ENCODE measurements at places on chromosomes 1 and 21.

- no peak for DNase-seq
Observed at GRCh38 chr1:46467183-46467504, 22.5 kb upstream of the DMBX1 start.

GRCh38 chr1:186207391-186208085 lies 167.5 kb downstream of the TPR start:
- no peak for DNase-seq

DNA sequence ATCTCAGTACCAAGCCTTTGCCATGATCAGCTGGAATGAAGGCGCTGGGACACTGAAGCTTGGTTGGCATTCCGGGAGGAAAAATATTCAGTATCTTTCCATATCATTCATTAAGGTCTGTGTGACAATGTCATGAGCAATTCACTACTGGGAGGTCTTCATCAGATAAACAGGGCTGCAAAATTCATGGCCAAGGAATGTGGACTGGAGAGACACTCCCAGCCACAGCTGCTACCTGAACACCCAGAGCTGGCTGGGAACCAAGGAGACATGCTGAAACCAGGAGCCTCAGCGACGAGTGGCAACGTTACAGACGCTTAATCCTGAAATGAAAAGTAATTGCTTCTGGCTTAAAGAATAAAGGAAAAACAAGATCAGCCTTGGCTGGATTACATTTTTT lies 30.6 kb upstream of the DDAH1 start:
- DNase-seq: no peak

DNA sequence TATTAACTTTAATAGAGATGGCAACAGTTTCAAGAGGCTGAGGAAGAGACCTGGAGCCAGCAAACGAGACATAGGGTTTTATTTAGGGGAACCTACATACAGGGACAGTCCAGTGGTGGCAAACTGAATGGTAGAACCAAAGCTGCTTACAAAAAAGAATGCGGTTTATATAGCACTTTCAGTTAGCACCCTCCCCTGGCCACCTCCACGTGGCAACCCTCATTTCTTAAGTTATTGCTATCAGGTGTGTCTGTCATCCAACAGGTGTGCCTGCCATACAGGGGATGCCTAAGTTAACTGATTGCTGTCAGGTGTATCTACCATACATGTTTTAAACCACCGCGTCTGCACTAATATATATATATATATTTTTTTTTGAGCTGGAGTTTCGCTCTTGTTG lies 129.2 kb upstream of the DUSP10 start:
- no peak for DNase-seq

- DNase-seq: no peak
Observed at GRCh38 chr1:116833718-116834117, 76.0 kb upstream of the PTGFRN start.

GRCh38 chr1:156618853-156619581 lies at the start of gene HAPLN2:
Gene HAPLN2 (plus strand): TSS chr1:156619415. CDS start chr1:156623491, 4,076 bp downstream.
- DNase-seq: no peak

DNA sequence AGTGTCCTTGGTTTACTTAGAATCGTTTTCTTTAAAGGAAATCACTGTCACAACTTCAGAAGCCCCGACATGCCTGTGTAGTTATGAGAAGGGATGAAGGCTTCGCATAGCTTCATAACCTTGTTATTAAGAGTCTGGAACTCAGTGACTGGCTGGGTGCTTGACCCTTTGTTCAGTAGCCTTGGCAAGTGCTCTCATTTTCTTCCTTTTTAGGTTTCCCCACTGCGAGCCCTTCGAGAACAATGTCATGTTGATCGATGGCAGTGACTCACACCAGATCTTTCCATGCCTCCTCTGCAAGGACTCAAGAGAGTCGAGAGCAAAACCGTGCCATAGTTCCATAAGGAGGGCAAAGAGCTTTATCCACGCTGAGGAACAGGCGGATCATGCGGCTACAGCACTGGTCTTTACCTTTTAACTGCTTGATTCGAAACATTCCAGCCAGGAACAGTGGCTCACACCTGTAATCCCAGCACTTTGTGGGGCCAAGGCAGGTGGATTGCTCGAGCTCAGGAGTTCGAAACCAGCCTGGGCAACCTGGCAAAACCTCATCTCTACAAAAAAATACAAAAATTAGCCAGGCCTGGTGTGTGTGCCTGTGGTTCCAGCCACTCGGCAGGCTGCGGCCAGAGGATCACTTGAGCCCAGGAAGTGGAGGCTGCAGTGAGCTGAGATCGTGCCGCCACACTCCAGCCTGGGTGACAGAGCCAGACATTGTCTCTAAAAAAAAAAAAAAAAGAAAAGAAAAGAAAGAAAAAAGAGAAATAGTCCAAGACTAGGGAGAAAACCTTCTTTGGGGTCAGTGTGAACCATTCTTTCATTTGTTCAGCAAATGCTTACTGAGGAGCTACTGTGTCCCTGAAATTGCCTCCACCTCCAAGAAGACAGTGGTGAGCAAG lies 95.4 kb upstream of the ERRFI1 start:
- DNase-seq: no peak

- DNase-seq: no peak
Observed at GRCh38 chr1:151009206-151009587, 948 bp downstream of the PRUNE1 start.

GRCh38 chr1:176193663-176194062 lies 13.4 kb downstream of the COP1 start:
- no peak for DNase-seq

- no peak for DNase-seq
Observed at GRCh38 chr1:209391792-209392191, 191.7 kb upstream of the CAMK1G start.

- DNase-seq: no peak
Observed at GRCh38 chr1:154529308-154529707, 27.1 kb upstream of the SHE start.

DNA sequence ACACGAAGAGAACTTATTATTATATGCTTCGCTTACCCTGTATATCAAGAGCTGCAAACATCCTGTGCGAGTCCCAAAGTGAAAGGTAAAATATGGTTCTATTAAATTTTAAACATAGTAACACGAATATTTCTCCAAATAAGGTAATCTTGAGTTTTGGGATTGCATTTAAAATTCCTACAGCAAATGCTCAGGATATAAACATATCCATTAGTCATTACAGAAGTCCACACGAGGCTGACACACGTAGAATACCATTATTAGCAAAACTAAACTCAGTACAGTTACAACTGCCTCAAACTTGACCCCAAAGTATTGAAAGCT lies 282 bp upstream of the LYPLAL1 start:
- DNase-seq: no peak

DNA sequence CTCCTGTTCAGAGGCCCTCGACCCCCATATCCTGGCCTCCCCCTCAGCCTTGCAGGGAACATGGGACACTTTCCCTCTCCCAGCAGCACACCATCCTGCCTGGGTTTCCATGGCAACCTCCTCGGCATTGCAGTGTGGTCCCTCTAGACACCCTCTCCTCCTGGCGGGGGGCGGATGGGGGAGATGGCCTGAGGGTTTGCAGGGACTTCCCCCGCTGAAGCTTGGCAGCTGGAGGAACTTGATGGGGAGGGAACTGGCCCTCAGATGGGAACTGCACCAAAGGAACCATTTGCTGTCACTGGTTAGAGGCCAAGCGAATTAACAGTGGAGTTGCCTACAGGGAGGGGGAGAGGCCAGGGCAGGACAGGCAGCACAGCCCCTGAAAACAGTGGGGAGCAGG lies 28.7 kb downstream of the RIMS3 start:
- DNase-seq: no peak

DNA sequence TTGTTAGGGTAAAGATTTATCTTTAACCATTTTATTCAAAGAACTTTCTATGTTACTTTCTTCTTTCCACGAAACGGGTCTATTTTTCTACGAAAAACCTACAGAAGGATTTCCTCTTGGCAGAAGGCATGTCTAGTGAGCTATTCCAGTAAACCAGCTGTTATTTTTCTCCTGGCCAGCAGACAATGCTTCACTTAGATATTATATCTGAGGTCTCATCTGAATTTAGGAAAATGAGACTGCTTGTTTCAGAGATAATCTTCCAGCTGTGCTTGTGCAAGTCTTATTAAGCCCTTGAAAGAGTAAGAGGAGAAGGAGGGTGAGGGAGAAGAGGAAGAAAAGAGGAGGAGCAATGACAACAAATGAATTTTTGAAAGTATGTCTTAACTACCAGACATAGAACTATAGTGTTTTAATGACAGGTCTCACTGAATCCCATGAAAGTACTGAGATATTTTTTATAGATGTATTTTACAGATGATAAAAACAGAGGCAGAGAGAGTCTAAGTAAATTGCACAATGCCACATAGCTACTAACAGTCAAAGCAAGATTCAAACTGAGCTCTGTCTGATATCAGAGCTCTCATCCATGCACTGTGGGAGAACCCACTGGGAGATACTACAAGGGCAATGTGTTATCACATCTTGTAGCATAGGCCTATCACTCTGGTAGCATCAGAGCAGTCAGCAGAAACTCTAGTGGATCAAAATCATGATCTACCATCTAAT lies 54.6 kb upstream of the SAMSN1 start:
- no peak for DNase-seq

DNA sequence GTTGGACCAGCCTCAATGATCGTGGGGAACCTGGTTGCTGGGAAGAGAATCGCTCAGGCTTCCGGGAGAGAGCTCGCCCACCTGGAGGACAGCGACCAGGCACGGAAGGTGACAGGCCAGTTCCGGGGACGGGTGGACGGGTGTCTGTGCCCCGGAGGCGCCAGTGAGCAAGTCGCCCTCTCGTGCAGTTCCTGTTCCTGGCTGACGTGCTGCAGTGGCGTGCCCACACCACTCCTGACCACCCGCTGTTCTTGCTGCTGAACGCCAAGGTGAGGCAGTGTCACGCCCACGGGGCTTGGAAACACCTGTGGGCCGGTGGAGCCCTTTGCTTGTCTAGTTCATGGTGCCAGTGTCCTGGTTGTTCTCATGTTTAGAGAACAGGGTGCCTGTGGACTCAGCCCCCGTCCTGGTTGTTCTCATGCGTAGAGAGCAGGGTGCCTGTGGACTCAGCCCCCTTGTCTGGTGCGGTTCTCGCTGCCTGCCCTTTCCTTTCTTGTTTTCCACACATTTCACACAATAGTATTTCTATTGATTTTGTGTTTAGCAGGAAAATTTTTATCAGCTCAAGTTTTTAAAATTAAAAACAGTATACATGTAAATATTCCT lies 53.1 kb downstream of the S100B start:
- no peak for DNase-seq

- no peak for DNase-seq
Observed at GRCh38 chr1:33088119-33088906, 7.4 kb downstream of the AZIN2 start.

GRCh38 chr1:228552596-228553176 lies 65.5 kb downstream of the RNF187 start:
- DNase-seq: no peak

- no peak for DNase-seq
Observed at GRCh38 chr1:155910621-155911121, 478 bp downstream of the RIT1 start.

DNA sequence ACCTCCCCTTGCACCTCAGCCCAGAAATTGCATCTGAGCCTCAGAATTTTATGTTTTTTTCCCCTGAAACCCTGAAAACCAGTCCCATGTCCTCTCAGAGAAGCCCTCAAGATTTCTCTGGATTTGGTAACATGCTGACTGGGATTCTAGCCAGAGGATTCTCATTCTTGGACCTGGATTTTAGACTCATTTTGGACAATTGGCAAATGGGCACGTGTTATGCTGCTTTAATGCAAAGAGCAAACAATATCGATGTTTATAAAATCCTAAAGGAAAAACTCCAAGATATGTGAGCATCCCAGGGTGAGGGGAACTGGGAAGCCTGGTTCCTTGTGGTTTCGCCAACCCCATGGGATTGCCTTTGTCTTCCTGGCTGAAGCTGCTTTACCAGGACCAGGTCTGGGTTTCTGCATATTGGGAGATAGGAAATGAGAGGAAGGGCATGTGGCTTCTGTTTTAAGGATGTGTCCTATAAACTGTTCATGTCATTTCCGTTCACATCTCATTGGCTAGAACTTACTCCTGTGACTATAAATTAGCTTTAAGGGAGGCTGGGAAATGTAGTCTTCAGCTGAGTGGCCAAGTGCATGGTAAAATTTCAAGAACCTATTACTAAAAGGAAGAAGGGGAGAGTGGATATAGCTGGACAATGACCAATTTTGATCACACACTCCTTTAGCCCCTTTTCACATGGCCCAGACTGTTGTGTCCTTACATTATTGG lies 27.2 kb upstream of the BCL10 start:
- no peak for DNase-seq

GRCh38 chr1:92623187-92623778 lies 136.6 kb upstream of the GFI1 start:
- DNase-seq: no peak

- peak; percentile 63 for DNase-seq
Observed at GRCh38 chr1:50873458-50874187, 86.4 kb downstream of the FAF1 start.

GRCh38 chr1:52341655-52342260 lies 24.2 kb downstream of the CC2D1B start:
- no peak for DNase-seq

DNA sequence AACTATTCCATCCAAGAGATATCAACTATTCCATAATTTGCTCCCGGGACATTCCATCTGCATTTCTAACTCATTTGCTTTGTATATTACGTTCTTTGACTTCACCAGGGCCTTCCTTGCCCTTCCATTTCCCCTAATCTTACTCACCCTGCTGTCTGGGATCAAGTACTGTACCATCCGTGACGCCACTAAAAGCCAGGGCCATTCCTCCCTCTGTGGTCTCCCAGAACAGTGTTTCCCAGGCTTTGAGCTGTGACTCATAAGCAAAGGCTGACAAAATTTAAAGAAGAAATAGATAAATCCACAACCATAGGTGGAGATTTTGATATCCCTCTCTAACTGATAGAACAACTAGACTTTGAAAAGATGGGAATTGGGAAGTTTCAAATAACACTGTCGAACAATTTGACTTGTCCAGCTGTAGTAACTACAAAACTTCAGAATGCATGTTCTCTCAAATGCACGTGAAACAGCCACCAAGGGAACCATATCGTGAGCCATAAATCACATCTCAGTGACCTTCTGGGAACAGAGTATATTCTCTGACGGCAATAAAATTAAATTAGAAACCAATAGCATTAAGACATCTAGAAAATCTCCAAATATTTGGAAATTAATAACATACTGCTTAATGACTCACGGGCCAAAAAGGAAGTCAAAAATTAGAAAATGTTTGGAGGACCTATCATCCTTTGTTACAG lies 501.0 kb downstream of the SETD4 start:
- DNase-seq: no peak

GRCh38 chr1:54601730-54602129 lies 21.6 kb downstream of the FAM151A start:
- DNase-seq: no peak

DNA sequence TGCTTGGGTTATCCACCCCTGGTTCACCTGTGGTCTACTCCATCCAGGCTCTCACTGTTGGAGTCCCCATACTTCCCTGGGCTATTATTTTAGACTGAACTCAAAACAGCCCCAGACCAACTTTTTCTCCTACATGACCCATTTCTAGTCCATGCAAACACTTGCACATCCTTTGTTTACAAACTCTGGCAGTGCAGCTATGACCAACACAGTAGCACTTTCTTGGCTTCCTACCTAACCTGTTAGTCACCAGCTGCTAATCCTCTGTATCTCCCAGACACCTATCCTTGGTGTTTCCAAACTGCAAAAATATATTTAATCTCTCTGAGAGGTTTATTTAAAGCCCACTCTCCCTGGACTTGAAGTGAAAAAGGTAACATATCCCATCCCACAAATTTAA lies 90.8 kb downstream of the DDAH1 start:
- no peak for DNase-seq
